Bronchial epithelial cell (primary cell): ENCODE measurements at places on chromosomes 2 and 18. TPM values are rescaled to one million over a fixed set of nuclear protein-coding genes. Genes with fewer than 3 reads are reported as not detected.

DNA sequence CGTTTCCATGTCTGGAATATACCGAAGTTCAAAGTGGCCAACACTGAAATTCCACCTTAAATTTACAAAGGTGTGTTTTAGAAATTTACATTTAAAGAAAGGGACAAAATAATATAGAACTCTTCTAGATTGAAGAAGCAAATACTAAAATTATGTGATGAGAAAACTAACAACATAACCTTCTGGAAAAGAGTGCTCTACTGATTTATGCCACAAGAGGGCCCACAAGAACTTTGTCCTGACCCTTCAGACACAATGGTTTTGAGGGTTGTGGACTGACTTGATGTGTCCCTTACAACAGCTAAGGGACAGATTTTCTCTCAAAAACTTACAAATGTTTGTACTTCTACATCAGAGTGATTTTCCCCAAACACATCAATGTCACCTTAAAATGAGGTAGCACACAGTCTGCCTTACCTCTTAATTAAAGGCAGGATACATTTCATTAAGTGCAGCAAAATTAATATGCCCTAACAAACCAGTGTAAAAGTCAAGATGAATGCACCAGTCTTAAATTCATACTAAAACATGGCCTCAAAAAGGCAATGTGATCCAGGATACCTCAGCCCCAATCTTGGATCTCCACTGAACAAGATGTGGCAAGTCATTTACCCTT, 36.2 kb downstream of the EIF2AK3 start:
- DNase-seq, result peak; percentile 61

- no peak for DNase-seq
These were observed 278.7 kb downstream of the NRXN1 start for GRCh38 chr2:50753234-50753633.

DNA sequence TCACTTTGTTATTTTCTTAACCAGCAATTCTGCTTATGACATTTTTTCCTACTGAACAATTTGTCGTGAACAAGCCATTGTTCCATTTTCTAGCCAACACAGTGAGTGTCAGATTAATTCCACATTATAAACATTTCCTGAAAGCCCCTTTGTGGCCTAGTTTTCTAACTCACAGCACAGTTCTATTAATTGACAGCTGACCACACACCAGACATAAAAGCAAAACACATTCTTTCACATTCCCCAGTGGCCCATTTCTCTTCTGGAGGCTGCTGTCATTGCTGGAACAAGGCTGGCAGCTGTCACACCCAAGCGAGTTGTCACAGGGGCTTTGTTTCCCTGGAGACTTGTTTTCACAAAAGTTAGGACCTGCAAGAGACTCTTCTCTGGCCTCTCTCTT, 50.7 kb downstream of the RNF152 start:
- no peak for DNase-seq

GRCh38 chr2:24349097-24349496, 11.2 kb downstream of the ITSN2 start:
- DNase-seq, result no peak

RTKN gene
- total RNA-seq, result 22.1 and 24.1 TPM in 2 replicates

- no peak for DNase-seq
These were observed 634.3 kb upstream of the SOX11 start for GRCh38 chr2:5057891-5058351.

UGT1A8 gene
- total RNA-seq, result under 0.01 TPM in 2 replicates

POTEJ gene
- total RNA-seq, result not detected in 2 replicates

GRCh38 chr2:168039881-168040280, 207.5 kb downstream of the STK39 start:
- DNase-seq, result no peak

SALL3 gene
- total RNA-seq, result not detected in 2 replicates

COL4A4 gene
- total RNA-seq, result under 0.01 and 0.13 TPM in 2 replicates

ANKRD62 gene
- total RNA-seq, result under 0.01 and 0.13 TPM in 2 replicates

DNA sequence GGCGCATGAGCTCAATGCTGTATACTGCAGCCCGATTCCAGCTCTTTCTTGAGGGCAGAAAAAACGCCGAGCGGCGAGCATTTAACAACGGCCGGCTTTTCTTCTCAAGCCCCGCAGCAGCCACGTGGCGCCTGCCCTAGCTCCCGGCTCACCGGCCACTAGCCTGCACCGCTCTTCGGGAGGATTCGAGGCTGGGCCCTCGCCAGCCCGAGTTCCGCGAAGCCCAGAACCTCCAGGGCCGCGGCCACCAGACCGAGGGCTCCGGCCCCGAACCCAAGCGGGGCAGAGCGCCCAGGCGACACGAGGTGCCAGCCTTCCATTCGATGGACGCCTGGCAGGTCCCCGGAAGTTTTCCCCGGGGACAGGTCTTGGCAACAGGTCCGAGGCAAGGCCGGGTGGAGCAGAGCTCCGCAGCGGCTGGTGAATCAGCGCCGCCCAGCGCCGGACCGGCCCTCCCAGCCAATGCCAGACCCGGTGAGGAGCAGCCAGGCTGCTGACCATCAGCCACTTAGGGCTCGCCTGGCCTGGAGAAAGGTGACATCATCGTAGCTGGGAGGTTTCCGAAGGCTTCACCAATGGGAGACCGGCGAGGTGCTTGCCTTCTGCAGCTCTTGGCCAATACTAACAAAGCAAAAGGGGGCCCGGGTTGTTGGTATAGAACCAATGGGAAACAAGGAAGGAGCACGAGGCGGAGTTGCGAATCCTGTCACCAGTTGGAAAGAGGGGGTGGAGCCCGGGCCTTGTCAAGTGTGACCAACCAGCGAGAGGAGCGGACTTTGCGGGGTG, 552 bp upstream of the MXD1 start:
- peak; percentile 100 for DNase-seq

MTCL1 gene
- total RNA-seq, result 10.0 and 12.7 TPM in 2 replicates

DNA sequence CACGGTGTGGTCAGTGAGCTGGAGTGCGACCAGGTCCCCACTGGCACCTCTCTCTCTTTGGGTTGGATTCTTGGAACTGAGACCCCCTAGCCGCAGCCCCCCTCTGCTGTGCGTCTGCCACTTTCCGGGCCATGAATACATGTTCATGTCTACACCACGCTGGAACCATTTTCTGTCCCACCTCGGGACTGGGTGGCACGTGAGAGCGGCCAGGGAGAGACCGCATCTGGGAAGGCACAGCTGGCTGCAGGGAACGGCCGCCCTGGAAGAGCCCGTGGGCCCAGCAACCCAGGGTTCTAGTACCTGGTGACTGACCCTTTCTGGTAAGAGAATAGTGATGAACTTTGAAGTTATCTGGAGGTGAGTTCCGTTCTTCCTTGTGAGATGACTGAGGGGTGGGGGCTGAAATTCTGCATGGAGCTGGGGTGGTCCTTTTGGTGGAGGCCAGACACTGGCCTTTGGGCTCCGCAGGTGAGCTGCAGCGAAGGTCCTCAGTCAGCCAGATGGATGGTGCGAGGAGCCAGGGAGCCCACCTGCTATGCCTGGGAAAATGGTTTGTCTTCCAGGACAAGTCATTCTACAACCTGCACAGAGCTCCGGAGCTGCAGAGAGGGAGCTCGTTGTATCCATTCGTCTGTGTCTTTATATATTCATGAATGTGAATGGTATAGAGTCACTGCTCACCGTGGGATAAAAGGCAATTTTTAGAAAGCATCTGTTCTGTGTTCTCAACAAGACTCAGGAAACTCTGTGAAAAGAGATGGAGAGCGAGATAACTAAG, 223.5 kb downstream of the NDUFA10 start:
- DNase-seq, result no peak

DNA sequence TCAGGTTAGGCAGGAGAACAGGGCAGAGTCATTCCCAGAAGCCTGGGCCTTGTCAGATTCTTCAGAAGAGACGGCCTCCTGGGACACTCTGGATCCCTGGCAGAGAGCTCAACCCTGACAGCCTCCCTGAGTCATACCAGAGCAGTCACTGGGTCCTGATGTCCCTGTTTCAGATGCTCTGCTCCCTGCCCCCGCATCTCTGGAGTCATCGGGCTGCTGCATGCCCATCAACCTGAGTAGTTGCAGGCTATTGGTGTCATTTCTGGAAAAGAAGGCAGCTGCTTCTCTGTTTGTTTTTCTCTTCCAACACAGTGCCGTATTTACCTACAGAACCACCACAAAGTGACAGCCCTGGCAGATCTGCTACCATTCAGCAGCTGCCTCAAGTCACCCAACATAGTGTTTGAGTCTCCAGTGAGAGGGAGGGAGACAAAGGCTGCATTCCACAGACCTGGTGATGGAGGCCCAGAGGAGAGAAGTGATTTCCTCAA, 145.1 kb downstream of the B3GNT2 start:
- DNase-seq, result peak; percentile 38

NTSR2 gene
- not detected in 2 replicates for total RNA-seq

GPR75 gene
- 0.79 and 1.7 TPM in 2 replicates for total RNA-seq

LOXHD1 gene
- not detected in 2 replicates for total RNA-seq

DNA sequence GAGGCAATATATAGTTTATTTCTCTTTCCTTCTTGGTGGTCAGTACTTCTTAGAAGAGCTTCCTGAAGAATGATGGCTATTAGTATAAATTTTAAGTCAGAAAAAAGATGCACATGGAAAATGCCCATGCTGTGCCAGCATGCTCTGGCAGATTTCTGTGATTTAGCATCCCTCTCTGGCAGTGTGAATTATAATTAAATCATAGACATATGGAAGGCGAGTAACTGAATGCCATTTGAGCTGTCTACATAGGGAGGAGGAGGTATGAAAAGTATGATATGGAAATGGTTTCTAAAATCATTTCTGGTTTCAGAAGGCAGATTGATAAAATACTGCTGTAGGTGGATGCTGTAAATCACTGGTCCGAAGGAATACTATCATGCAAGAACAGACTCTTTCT, 754.9 kb upstream of the LRATD1 start:
- DNase-seq, result no peak

DNA sequence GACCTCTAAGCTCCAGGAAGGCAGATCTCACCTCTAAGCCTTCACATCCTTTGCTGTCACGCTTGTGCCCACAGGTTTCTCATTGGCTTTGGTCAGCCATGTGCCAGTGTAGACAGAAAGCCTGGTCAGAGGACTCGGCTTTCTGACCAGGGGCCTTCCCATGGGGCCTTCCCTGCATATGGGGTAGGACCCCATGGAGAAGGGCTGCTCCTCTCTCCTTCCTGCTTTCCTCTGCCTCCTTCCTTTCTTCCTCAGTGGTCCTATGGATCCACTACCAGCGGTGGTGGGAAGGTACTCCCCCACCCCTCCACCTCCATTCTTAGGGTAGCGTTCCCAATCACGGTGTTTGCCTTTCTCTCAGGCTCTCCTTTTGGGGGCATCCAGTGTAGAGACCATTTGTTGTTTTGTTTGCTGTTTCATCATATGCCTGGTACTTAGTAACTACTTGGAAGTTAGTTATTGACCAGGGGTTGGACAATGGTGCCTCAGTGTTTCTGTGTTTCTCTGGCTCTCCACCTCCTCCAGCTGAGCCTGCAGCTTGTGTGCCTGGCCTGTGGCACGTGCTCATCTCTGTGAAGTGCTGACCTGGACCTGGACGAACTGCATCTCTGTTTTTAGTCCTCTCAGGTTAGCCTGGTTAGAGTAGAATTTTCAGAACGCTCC, 71.6 kb downstream of the ZNF407 start:
- no peak for DNase-seq

REG3G gene
- not detected in 2 replicates for total RNA-seq

- DNase-seq, result no peak
These were observed 54.6 kb downstream of the TTC39C start for GRCh38 chr18:24068945-24069693.

GRCh38 chr2:27705851-27706622, 42.3 kb downstream of the SLC4A1AP start:
- DNase-seq, result peak; percentile 100

- no peak for DNase-seq
These were observed 43.2 kb downstream of the CRACDL start for GRCh38 chr2:98892871-98893270.

GRCh38 chr2:43233218-43234212, 7.1 kb upstream of the ZFP36L2 start:
- no peak for DNase-seq

SLC9A4 gene
- total RNA-seq, result under 0.01 and 0.13 TPM in 2 replicates

DNA sequence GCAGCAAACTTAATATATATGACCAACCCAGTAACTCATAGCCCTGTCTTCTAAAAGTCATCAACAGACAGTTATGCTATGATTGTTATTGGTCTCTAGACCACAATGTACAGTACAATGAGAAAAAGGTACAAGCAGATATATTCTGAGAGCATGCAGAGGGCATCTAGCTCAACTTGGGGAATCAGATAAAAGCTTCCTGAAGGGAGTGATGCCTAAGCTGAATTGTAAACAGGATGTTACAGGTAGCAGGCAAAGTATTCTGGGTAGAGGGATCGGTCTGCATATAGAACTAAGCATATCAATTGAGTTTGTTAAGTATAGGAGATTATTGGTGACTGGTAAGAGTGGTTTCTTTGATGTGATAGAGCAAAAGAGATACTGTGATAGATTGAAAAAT, 30.3 kb downstream of the ME2 start:
- no peak for DNase-seq

GRCh38 chr2:240840435-240841060, 20.5 kb upstream of the KIF1A start:
- DNase-seq, result peak; percentile 38

HOXD10 gene
- total RNA-seq, result not detected in 2 replicates

DNA sequence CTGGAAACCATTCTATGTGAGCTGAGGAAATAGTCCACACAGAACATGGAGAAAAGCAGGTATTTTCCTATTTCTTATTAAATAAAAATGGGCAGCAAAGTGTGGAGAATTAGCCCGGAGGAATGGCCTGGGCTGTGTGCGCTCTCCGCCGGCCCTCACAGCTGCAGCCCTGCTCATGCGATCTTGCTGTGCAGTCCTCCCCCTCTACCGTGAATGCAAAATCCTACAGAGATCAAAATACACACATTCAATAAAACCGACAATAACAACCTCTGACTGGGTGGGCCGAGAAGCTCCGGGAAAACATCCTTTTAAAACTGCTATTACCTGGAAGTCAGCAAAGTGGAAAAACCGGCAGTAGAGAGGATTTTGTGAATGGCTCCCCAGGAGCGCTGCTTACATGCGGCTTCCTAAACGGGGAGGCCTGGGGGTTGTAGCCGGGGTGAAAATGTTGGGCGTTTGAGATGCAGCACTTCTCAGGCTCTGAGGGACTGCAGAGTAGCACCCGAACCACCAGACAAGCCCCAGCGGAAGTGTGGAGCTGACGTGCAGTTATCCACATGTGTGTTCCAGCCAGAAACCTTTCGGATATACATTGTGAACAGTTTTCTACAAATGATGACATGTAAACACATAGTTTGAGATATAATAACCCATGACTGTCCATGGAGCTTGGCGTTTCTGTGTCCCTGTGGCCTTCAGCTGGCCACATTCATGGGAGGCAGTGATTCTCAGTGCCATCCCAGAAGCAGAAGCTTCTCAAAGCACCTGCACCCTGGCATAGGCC, 94.2 kb upstream of the ALKAL2 start:
- DNase-seq, result no peak

LPIN1 gene
- 7.0 and 12.1 TPM in 2 replicates for total RNA-seq

- DNase-seq, result no peak
These were observed 41.3 kb upstream of the CCDC68 start for GRCh38 chr18:55000529-55000928.

TUBA3E gene
- total RNA-seq, result not detected in 2 replicates

GULP1 gene
- total RNA-seq, result 30.0 and 39.2 TPM in 2 replicates

GRCh38 chr2:203830304-203831055, 37.1 kb upstream of the CTLA4 start:
- DNase-seq, result no peak

GRCh38 chr2:201746551-201746950, 34.2 kb downstream of the ALS2 start:
- no peak for DNase-seq
